ENCODE measurements at places on chromosomes 2 and 18.

DNA sequence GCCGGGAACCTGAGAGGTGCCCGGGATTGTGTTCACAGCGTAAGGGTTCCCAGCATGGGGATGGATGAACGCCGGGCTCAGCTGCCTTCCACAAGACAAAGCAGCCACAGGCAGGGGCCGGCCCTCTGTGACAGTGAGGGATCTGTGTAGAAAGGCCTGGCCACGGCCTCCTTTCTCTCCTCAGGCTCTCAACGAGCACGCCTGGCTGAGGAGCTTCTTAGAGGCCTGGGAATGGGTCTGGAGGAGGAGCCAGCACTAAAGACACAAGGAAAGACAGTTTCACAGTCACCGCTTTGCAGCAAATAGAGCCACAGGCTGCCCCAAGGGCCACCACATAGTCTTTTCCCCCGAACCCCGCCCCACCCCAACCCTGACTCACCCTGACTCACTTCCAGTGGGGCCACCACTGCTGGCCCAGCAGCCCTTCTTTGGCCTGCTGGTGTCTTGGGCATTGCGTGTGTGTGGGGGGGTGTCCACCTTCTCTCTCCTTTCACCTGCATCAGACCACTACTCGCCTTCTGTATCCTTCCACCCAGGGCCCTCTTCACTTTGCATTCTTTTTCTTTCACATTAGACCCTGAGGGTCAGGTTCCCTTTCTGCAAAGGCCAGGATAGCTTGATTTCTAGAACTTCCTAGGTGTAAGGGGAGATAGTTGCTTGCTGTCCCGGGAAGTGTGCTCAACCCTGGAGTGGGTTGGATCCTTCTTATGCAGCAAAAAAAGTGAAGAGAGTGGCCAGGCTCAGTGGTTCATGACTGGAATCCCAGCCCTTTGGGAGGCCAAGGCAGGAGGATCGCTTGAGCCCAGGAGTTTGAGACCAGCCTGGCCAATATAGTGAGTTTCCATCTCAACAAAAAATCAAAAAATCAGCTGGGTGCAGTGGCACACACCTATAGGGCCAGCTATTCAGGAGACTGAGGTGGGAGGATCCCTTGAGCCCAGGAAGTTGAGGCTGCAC lies 19.3 kb upstream of the HPCAL1 start:
- DNase-seq = peak; percentile 91

DNA sequence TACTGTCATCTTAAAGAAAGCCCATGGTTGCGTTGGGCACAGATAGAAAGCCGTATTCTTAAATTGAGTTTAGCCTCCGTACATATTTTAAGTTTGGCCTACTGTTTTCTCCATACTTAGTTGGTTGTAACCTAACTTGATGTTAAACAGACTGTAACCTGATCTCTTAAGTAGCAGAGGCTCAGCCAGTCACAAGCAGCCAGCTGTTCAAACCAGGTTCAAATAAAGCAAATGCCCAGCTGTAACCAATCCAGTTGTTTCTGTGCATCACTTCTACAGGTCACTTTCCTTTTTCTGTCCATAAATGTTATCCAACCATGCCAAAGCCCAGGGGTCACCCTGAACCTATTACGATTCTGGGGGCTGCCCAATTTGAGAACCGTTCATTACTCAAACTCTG lies 10.0 kb upstream of the THADA start:
- no peak for DNase-seq

DNA sequence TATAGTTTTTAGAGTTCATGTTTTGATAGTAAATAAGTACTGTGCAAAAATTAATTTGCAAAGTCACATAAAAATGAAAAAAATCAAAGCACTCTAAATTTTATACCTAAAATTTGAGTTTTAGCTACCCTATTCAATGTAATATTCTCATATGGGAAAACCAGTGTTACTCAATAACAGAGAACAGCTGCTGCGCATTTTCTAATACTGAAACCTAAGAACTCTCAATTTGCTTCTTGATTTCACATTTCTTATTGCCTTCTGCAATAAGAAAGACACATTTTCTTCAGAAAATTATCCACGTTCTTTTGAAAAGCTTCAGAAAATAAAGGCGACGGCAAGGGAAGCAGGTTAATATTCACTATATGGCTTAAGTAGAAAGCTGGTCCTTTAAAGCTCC lies 199.1 kb upstream of the CCDC150 start:
- DNase-seq = no peak

- no peak for DNase-seq
These were observed 135.9 kb upstream of the SERPINE2 start for GRCh38 chr2:224174990-224175389.

DNA sequence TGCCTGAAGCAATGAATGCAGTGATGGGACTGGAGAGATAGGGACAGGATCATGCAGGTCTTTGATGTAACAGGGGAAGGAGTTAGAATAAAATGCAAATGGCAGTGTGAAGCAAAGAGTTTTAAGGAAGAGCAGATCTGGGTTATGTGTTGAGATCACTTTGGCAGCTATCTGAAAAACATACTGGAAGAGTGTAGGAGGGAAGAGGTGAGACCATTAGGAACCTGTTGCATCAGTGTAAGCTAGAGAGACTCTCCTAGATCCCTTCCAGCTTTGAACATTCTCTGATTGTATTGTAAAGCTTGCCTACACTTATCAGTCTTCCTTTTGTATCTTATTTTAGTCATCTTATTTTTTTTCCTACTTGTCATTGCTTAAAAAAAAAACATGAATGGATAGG lies 10.5 kb downstream of the ACVR2A start:
- no peak for DNase-seq

DNA sequence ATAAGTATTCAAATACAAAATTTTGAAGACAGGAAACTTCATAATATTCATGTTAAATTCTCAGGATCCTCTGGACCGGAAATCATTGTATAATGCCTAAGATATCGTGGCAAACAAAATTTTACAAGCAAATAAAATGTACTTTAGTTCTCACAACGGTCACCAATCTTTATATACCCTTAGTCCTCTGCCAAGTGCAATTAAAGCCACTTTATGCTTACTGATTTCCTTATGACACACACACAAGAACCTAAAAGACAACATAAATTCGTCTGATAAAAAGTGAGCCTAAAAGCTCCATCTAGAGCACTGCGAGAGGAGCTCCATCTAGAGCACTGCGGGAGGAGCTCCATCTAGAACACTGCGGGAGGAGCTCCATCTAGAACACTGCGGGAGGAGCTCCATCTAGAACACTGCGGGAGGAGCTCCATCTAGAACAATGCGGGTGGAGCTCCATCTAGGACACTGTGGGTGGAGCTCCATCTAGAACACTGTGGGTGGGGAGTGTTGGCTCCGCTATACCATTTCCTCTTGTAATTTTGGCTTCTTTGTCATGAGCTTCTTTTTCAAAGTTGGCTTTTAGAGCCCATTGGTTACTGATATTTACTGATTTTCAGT lies 15.9 kb downstream of the ATP8B1 start:
- no peak for DNase-seq

DNA sequence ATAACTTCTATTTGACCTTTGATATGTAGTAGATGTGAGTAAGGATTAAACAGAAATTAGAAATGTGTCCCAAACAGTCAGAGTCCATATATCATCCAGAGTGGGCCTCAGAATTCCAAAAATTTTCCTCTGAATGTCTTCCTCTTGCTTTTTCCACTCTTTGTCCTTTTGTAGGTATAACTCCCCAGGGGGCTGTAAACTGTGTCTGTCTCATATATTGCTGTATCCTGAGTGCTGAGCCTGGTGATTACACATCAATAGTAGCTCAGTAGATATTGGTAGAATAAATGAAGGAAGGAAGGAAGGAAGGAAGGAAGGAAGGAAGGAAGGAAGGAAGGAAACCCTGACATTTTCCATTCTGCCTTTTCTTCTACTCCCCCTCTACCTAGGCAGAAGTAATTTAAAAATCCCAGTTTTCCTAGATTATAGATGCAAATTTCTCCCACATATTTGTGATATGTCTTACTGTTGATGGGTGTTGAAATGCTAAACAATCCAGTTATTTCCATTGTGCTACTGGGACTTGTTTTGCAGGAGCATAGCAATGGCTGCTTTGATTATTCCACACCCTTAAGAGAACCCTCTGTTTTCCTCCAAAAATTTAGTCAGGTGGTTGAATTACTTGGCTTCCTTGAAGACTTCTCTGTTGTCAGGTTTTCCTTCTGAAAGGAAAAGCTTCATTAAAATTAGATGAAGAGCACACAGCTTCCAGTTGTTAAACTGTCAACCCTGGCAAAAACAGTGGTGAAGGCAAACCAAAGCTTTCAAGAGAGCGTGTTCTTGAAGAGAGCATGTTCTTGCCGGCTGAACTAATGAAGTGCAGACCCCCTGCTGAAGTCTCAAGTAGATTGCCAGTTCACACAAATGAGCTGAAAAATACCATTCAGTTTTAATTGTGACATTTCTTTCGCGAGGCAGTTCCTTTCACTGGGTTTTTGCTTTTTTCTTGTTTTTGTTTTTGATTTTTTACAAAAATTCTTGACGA lies 147.8 kb downstream of the KCNE4 start:
- no peak for DNase-seq

- DNase-seq = no peak
These were observed 9.6 kb upstream of the B3GNT2 start for GRCh38 chr2:62186156-62186905.

GRCh38 chr18:27711382-27711781 lies 465.5 kb downstream of the CDH2 start:
- peak; percentile 56 for DNase-seq

DNA sequence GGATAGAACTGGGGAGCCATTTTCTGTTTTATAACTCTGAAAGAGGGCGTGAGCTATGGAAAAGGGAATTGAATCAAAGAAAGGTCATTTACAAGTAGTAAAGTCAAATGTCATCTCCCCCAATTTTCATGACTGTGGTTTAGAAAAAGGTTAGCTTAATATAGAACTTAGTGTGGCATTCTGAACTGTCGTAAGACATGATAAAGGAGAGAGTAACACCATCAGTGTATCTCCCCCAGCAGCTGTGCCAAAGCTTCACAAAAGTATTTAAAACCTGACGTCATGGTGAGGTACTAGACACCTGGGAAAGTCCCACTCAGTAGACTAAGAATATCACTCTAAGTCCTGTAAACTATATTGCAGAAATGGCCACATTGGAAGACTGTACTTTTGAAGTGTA lies 5.8 kb upstream of the IKZF2 start:
- no peak for DNase-seq

DNA sequence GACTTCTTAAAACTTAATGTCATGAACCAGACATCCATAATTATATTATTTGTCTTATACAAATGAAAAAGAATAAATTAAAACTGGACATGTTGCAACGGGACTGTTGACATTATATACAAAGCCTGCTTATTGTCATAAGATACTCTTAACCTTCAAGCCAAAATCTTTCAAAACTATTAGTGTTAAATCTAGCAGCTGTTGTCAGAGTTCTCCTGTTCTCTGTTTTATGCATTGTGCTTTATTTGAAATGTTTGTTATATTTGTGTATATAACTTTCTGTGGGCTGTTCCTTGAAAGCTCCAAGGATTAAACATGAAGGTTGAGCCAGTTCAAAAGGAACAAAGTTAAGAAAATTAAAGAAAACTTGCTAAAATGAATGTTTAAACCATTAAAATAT lies 335.5 kb upstream of the NT5C1B start:
- DNase-seq = no peak

DNA sequence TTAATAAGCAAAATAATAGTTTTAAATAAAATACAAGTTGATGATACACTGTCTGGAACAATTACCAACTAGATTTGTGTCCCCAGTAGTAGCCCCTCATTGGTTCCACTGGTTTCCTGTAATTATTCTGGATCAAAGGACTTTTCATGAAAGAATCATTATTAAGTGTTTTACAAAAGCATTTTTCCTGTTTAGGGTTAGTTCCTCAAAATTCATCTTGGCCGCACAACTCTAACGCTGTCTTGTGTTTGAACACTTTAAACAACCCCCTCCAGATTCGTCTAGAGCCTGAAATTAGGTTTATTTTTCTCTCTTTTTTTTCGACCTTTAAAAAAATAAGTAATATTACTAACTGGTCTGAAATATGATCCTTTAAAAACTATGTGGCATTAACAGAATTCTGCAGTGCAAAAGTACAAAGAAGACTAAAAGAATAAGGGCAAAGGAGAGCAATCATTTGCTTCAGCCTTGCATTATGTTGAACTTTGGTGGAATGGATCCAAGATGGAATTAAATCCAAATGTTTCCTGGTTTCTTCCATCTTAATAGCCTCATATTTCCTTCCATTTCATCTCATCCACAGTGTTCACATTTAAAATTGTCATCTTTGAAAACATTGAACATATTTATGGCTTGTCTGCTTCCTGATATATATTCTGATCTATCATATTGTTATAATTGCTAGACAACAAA lies 678.4 kb downstream of the IRS1 start:
- DNase-seq = peak; percentile 46

DNA sequence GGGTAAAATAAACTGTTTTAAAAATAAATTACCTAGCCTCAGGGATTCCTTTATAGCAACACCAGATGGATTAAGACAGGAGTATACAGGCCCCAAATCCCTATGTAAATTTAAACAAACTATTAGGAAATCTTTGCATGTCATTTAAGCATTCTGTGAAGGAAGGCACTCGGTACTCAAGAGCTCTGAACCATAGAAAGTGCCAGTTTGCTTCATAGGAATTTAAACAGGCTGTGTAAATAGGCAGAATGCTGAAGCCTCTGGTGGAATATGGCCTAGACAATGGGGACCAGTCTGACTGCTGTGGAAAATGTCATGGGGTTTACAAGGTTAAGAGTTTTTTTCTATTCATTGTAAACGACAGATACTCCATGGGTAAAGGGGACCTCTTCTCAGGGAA lies 377.4 kb downstream of the DLGAP1 start:
- DNase-seq = no peak

GRCh38 chr2:109232909-109233308 lies 103.9 kb downstream of the SH3RF3 start:
- DNase-seq = no peak

DNA sequence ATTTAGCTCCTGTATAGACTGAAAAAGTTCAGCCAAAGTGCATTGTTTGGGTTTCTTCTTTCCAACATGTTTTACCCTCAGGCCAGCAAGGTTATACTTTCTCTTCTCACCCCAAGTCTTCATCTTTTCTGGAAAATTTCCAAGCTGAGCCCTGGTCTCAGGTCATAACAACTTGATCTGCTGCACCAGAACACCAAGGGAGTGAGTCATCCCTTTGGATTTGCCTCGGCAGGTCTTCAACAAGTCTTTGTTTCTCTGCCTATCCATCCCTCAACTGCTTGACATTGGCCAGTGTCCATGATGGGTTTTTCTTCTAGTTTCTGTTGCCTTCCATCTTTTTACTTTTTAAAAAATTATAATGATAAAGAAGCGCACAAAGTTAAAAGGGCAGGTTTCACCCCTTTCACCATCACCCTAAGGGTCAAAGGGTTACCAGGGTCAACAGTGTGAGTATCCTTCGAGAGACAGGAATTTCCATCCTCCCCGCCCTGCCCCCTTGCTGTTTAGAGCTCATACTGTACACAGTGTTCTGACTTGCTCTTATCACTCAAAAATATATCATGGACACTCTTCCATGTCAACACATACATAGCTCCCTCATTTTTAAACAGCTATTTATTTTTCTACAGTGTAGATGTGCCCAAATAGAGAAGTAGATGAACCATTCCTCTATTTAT lies 5.7 kb upstream of the SPATS2L start:
- peak; percentile 56 for DNase-seq
